ENCODE measurements at places on chromosomes 12 and 14. TPM values are rescaled to one million over a fixed set of nuclear protein-coding genes. Genes with fewer than 3 reads are reported as not detected.

Gene HPD
- 1.2 TPM for total RNA-seq

Gene UTP20
- 11.8 TPM for total RNA-seq

Gene CCDC38
- total RNA-seq, result not detected

Gene WNT1
- not detected for total RNA-seq

Gene FANCM
- 5.6 TPM for total RNA-seq

Gene CD163
- 76.0 TPM for total RNA-seq

Gene AQP6
- total RNA-seq, result not detected

Gene GPRC5D
- not detected for total RNA-seq

Gene IGF1
- total RNA-seq, result 17.3 TPM

Gene WSCD2
- 26.3 TPM for total RNA-seq

Gene PIANP
- total RNA-seq, result 0.54 TPM

Gene CMKLR1
- total RNA-seq, result 9.7 TPM

Gene FICD
- total RNA-seq, result 5.5 TPM

Gene PRH2
- total RNA-seq, result 6.0 TPM

Gene CACNA1C
- 96.2 TPM for total RNA-seq

Gene LRRIQ1
- total RNA-seq, result 1.4 TPM

Gene APOLD1
- total RNA-seq, result 33.4 TPM

Gene IFNG
- not detected for total RNA-seq

Gene RFLNA
- 1.2 TPM for total RNA-seq

Gene OTUB2
- 0.67 TPM for total RNA-seq

Gene RHEBL1
- total RNA-seq, result not detected

Gene CDCA4
- total RNA-seq, result 6.2 TPM

Gene E2F7
- not detected for total RNA-seq

Gene WNT5B
- 76.5 TPM for total RNA-seq

Gene RAN
- total RNA-seq, result 199 TPM

Gene DBX2
- total RNA-seq, result not detected

Gene PRR4
- 1.9 TPM for total RNA-seq

Gene ZFHX2
- total RNA-seq, result 2.5 TPM

Gene SYNDIG1L
- total RNA-seq, result 0.47 TPM

Gene GPR84
- not detected for total RNA-seq

Gene HRK
- total RNA-seq, result 0.45 TPM

Gene REP15
- total RNA-seq, result 0.40 TPM

Gene GALNT16
- total RNA-seq, result 16.2 TPM

Gene CIROP
- 0.31 TPM for total RNA-seq

Gene GSG1
- total RNA-seq, result not detected

Gene INHBC
- not detected for total RNA-seq

Gene LRRC43
- 9.8 TPM for total RNA-seq

Gene RTL1
- total RNA-seq, result not detected

Gene CMAS
- total RNA-seq, result 60.2 TPM

Gene SPTSSA
- 23.0 TPM for total RNA-seq

Gene LIN7A
- total RNA-seq, result 50.6 TPM

Gene SERPINA12
- total RNA-seq, result not detected

Data from gastroesophageal sphincter (tissue), 4 donors.